Stimulated activated CD8-positive, alpha-beta memory T cell treated with anti-CD3 and anti-CD28 coated beads, Interleukin-2, amount 100 ng/mL, for 1 hour (primary cell): ENCODE measurements at places on chromosomes 7 and 10.

GRCh38 chr7:32147546-32148268, 77.5 kb upstream of the PDE1C start:
- no peak for DNase-seq

GRCh38 chr10:88833723-88834122, 17.9 kb downstream of the ANKRD22 start:
- DNase-seq = no peak

DNA sequence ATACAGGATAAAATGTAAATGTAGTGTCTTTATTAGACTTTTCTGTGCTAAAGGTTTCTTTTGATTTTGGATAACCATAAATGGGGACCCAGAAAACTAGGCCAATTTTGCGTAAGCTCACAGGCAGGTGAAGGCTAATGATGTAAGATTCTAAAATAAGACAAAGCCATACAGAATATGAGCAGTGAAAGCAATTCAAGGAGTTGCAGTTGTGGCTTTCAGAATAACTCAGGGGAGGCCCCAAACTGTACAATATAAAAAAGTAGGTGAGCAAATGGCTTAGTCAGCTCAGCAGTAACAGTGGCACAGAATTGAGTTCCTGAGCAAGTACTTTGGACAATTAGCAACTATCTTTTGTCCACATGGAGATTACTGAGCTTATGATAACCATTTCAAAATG, 81.7 kb upstream of the NRP1 start:
- DNase-seq = no peak

DNA sequence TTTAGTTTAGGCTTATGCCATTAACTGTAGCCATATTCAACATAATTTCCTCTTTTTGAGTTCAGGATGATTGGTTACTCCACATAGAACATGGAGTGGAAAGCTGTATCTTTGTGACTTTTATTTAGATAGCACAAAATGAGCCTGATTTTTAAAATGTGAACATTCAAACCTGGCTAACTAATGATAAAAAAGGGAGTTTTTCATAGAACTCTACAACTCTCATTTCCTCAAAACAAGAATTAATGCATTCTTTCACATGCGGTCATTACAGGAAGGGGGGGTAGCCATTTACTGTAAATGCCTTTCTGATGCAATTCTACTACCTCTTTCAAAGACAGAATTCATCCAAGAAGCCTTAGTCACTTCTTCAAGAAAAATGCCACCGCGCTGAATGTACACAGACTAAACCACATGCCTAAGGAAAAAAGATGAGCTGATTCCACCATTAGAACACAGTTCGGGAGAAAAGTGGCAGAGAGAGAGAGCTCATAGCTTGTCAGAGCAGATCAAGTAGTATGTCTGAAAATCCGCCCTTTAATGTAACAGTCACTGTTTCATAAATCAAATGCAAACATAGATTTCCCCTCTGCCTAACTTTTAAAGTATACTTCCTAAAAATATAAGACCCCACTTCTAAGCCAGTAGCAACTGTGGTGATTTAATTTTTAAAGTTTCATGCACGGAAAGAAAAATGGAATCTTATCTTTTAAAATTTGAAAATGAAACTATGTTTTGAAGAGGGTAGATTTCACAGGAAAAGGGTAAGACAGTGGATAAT, 226.4 kb upstream of the KLF14 start:
- no peak for DNase-seq

DNA sequence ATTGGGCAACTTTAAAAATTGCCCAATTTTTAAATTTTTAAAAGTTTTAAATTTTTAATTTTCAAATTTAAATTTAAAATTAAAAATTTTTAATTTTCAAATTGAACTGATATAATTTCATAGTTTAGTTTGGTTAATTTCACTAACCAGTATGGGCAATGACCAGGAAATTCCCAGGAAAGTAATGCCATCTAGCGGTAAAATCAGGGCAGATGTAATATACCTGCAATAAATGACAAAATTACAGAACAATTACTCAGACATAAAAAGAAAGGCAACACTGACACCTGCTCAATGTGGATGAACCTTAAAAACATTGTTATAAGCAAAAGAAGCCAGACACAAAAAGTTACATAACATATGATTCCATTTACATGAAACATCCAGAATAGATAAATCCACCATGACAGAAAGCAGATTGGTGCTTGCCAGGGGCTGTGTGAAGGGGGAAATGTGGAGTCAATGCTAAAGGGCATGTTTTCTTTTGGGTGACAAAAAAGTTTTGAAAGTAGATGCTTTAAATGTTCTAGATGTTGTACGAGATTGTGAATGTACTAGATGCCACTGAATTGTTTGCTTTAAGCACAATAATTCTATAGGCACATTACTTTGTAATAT, 28.6 kb upstream of the SLC16A12 start:
- DNase-seq = no peak

DNA sequence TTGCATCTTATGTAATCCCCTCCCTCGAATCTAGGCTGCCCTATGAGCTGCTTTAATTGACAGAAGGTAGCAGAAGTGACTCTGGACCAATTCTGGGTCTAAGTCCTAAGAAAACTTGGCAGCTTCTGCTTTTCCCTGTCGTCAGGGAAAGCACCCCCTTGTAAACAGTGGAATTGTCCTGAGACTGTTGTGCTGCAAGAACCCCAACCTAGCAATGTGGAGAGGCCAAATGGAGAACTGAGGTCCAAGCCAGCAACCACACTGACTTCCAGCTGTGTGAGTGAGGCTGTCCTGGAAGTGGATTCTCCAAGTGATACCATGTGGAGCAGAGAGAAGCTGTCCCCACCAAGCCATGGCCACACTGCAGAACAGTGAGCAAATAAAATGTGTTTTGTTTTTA, 75.5 kb downstream of the ARHGAP22 start:
- no peak for DNase-seq

DNA sequence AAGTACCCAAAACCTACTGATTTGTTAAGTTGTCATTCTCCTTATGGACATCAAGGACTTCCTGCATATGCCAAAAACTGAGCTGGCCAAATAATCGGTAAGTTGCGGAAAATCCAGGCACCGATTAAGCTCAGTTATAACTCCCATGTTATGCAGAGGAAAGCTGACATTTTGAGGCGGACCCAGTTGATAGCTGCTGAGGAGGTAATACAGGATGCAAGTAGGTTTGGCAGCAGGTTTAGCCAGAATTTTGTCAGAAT, 725.1 kb upstream of the GALNT17 start:
- no peak for DNase-seq

GRCh38 chr7:127890726-127891125, 140.5 kb downstream of the LRRC4 start:
- no peak for DNase-seq

GRCh38 chr7:22939842-22940241, 74.1 kb downstream of the HYCC1 start:
- DNase-seq = no peak

DNA sequence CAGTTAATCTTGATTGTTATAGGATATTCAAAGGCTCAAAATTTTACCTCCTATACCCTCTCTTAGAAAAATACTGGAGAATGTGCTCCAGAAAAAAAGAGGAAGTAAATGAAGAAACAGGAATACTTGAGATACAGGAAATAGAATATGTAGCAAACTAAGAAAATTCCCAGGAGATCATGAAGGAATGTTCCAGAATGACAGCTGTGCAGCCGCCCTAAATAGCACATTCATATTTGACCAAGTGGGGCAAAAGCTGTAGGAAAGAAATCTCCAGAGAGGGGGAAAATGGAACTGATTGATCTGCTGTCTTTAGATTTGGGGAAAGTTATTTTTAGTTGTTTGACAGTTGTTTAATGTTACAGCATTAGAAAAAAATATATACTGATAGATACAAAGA, 46.2 kb upstream of the ZEB1 start:
- DNase-seq = no peak

DNA sequence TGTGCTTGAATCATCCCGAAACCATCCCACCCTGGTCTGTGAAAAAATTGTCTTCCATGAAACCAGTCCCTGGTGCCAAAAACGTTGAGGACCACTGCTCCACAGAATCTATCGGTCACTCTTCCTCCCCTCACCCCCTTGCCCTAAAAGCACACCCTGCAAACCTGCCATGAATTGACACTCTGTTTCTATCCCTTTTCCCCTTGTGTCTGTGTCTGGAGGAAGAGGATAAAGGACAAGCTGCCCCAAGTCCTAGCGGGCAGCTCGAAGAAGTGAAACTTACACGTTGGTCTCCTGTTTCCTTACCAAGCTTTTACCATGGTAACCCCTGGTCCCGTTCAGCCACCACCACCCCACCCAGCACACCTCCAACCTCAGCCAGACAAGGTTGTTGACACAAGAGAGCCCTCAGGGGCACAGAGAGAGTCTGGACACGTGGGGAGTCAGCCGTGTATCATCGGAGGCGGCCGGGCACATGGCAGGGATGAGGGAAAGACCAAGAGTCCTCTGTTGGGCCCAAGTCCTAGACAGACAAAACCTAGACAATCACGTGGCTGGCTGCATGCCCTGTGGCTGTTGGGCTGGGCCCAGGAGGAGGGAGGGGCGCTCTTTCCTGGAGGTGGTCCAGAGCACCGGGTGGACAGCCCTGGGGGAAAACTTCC, 784 bp upstream of the SERPINE1 start:
- no peak for DNase-seq

- no peak for DNase-seq
Observed at GRCh38 chr10:3418041-3418754, 245.6 kb upstream of the PITRM1 start.
